ENCODE measurements at places on chromosomes 5 and 9.

DNA sequence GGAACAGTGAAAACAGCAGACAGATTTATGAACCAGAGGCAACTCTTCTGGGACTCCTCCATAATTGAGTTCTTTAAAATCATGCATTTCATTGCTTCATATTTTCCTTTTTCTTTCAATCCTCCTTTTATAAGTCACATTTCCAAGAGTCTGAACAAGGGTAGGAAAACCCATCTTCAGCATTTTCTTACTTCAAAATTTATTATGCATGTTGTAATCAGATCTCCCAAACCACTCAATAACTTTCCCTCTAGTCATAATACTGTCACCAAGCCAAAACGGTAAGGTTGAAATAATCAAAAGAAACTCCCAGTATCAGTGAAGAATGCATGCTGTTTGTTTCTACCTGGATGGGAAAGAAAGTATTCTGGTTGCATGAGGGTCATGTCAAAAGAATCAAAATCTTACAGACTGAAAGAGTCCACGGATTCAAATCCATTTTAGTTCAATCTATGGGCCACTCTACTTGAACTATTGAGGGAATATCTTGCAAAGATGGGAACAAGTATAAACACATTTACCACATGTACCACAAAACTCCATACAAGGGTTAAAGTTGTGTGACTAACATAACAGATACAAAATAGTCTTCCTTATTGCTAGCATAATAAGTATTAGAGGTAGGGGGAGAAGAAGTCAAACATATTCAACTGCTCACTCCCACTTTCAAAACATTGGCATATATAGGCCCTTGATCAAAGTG is 797.3 kb downstream of the MAT2B start:
- DNase-seq = no peak

GRCh38 chr9:97502222-97502983 is 937 bp downstream of the TMOD1 start:
- no peak for DNase-seq

- peak; percentile 7 for DNase-seq
Measured at GRCh38 chr5:107916731-107917725, 246.3 kb upstream of the EFNA5 start.

DNA sequence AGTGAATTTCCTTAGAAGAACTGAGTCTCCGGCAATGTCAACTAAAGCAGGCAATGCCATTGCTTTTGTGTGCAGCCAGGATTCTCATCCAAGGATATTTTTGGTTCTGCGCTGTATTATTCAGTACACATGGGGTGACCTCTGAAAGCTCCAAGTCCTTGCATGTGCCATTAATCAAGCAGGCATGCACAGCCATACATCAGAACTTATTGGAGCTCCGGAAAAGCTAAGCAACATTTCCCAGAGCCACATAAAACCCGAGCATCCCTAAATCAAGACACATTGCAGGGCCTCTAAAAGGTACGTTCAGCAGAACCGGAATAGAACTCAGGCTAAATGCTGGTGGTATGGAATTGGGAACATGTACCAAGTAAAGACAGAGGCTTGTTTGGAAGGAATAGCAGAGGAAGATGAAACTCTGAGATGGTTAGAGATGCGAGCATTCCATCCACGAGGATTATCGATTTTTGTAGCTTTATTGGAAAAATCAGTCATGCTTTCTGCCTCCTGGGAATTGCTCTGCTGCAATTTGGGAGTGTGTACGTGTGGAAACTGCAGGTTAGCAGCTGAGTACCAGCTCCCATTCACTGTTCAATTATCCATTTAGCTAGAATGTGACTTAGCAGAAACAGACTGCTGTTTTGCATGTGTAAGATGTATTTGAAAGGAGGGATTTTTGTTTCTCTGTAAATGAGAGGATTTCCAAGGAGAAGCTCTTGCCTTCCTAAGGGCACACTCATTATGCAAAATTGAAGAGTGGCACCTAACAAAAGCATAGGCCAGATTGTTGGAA is 143.7 kb upstream of the WWC1 start:
- DNase-seq = no peak

DNA sequence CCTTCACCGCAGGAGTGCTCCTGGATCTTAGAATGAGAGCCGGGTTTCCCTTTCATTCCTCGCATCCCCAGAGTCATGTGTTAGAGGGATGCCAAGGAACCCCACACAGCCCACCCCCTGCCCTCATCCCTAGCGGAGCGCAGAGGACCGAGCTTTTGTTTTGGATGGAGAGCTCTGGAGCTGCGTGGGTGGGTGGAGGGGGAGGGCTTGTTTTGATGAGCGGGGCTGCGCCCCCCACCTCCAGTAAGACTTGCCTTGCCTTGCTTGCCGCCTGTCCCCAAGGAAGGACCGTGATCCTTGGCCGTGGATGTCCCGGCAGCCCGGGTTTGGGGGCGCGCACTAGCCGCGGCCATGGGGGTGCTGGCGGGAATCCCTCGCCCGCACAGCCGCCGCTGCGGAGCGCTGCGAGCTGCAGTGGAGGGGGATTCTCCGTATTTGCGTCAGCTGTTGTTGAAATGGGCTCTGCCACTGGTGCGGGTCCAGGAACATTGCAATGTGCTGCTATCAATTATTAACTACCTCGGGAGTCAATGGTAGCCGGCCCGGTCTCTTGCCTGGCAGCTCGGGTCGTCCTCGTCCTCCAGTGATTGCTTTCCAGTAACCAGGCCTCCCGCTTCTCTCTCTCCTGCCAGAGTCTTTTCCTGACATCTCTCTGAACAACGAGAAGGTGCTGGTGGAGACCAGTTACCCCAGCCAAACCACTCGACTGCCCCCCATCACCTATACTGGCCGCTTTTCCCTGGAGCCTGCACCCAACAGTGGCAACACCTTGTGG is 1.0 kb downstream of the EGR1 start:
- peak; percentile 43 for DNase-seq

DNA sequence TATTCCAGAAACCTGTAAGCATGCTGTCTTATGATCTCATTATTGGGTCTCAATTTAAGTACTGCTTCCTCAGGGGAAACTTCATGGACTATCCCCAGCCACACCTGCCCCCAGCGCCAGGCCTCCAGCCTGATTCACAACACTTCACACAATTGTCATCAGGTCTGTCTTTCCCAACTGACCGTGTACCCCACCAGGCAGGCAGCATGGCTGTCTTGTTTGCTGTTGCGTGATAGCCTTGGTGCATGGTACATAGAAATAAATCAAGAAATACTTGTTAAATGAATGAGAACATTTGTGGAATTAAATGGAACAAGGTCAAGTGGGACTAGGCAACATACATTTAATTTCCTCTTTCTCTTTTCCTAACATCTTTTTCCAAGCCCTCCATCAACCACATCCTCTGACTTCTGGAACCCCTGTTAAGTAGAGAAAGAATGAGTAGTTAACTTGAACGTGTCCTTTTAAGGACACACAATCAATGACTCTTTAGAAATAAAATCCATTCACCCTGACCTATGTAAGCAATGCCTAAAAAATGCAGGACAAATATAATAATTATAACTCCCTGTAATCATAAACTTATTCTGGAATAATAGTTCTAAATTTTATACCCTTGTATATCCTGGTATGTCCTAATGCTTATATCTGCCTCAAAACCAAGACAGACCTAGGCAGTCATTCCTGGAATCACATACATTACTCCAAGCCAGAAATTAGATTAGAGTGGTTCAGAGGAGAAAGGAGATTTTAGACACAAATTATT is 17.2 kb upstream of the THG1L start:
- no peak for DNase-seq

DNA sequence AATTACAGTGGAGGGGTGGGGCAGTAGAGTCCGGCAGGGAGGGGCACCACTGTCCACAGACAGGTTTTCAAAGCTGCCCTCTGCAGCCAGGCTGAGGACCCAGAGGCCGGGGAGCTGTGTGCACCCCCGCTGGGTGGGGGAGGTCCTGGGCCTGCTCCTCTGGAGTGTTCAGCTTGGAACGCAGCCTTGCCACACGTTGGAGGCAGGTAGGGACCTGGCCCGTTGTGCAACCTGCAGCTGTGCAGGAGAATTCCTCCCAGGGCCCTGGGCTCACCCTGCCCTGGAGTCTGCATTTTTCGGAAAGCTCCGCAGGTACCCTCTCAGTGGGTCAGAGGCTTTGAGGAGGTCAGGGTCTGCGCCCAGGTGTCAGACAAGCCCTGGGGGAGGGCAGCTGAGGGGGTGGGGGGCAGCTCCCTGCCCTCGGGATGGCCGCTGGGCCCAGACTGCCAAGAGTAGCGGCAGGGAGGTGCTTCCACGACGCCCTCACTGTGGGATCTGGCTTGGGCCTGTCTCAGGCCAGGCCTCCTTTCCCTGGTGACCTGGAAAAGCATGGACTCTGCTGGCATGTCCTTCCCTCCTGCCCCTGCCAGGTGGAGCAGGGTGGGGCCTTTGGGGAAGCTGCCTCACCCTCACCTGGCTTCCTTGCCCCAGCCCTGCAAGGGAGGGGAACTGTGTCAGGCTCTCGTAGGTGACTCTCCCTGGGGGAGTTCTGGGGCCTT is 29.5 kb downstream of the RXRA start:
- DNase-seq = no peak

DNA sequence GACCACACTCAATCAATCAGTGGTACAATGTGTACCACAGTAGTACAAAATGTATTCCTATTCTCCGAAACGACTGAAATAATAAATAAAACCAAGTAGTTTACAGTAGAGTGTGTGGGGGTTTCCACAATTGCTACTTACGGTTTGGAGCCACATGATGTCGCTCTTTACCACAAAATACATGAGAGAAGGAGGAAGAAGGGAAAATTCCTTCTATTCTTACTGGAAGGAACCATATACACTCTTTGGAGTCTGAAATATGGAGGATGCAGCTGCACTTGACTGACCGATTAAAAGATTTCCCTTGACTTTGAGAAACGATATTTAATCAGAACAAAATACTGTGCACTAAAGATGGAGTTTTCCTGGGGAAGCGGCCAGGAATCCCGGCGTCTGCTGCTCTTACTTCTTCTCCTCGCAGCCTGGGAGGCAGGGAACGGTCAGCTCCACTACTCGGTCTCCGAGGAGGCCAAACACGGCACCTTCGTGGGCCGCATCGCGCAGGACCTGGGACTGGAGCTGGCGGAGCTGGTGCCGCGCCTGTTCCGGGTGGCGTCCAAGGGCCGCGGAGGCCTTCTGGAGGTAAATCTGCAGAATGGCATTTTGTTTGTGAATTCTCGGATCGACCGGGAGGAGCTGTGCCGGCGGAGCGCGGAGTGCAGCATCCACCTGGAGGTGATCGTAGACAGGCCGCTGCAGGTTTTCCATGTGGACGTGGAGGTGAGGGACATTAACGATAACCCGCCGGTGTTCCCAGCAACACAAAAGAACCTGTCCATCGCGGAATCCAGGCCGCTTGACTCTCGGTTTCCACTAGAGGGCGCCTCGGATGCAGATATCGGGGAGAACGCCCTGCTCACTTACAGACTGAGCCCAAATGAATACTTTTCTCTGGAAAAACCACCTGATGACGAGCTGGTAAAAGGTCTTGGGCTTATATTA is at the start of gene PCDHA4:
PCDHA4 (plus strand) TSS at position 235 of the 942 bp plus-strand sequence.
- DNase-seq = peak; percentile 21

DNA sequence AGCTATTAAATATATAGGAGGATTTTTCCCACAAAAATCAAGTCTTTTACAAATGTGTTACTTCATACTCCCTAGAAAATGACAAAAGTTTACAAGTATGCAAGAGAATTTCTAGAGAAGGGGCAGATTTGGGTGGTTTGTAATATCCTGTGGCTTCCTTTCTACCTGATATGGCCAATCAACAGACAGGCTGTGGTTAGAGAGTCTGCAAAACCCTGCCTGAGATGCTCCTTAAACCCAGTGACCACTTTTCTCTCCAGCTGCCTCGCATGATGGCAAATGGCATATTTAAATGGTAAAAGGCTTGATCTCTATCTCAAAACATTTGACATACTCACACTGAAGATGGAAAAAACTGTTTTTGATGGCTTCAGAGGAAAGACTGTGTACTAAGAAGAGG is 550.1 kb upstream of the ZNF462 start:
- no peak for DNase-seq
